ENCODE measurements at places on chromosomes 1 and 21. TPM values are rescaled to one million over a fixed set of nuclear protein-coding genes. Genes with fewer than 3 reads are reported as not detected.

- DNase-seq, result no peak
Measured at GRCh38 chr1:213683529-213683928, 304.2 kb upstream of the PROX1 start.

DNA sequence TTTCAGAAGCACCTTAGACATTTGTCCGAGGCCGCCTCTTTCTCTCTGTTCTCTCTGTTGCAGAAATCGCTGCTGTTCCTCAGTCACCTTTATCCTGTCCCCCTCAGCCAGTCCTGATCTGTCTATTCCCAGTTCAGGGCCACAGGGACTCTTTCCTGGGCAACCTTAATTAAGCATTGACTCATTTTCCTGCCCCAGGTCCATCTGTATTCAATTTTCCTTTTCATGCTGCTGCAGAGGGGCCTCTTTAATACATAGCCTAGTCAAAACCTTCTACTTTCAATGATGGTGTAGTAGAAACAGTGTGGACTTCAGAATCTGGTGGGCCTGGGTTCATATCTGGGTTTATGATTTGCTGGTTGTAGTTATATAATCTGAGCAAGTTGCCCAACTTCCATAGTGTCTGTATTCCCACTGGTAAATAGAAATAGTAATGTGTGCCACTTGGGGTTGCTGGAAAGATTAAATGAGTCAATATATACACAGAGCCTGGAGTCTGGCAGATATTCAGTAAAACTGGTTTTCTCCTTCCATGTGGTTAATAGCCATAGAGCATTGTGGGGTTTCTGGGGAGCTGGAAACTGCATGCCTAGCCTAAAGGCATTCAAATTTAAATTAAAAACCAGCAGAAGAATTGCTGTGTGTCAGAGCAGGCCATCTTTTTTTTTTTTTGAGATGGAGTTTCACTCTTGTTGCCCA is 4.5 kb downstream of the TRAF5 start:
- DNase-seq, result peak; percentile 65

DNA sequence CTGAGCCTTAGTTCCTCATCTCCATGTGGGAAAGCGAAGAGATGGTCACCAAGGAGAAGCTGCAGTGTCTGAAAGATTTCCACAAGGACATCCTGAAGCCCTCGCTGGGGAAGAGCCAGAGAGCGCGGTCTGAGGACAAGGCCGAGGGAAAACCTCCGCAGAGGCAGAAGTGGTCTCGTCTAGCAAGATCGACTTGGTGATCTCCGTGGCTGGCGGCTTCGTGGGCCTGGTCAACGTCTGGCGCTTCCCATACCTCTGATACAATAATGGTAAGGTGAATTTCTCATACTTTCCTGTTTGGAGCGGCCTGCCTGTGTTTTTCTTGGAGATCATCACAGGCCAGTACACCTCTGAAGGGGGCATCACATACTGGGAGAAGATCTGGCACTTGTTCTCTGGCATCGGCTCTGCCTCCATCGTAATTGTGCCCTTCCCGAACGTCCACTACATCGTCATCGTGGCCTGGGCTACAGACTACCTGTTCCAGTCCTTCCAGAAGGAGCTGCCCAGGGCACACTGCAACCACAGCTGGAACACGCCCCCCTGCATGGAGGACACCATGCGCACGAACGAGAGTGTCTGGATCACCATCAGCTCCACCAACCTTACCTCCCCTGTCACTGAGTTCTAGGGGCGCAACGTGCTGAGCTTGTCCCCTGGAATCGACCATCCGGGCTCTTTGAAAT is 841.1 kb upstream of the TMPRSS15 start:
- DNase-seq, result no peak

DNA sequence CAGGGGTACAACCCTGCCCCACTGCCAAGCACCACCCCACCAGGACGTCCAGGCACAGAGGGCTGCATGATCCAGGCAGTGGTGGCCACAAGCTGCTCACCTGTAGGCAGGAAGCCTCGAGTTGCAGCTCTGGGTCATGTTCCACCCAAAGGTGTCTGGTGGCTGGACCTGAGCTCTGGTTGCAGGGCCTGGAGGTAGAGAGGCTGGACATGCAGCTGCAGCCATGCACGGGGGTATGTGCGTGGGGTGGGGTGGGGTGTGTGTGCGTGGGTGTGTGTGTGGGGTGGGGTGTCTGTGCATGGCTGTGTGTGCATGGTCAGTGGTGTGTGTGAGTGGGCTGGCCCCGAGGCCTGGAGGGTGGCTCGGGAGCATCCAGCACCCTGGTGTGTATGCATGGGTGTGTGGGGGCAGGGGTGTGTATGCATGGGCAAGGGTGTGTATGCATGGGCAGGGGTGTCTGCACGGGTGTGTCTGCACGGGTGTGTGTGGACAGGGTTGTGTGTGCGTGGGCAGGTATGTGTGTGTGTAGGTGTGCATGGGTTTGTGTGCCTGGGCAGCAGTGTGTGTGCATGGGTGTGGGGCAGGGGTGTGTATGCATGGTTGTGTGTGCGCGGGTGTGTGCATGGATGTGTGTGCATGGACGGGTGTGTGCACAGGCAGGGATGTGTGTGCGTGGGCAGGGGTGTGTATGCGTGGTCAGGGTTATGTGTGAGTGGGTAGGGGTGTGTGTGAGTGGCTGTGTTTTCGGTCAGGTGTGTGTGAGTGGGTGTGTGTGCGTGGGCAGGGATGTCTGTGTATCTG is 15.6 kb downstream of the ARHGEF16 start:
- no peak for DNase-seq

The LYPD8 gene
- polyA plus RNA-seq, result not detected

DNA sequence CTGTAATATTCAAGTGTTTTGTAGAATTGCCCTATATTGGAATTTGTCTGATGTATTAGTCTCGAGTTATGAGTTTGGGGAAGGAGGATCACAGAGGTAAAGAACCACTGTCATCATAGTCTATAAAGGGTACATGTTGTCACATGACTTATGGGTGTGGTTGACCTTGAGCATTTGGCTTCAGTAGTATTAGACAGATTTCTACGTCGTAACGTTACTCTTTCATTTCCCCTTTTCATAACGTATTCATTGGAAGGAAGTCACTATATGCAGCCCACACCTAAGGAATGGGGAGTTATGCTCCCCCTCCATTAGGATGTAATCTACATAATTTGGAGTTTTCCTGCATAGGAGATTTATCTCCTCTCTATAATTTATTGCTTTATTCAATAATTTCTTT is 110.1 kb upstream of the VAV3 start:
- DNase-seq, result no peak

The LAMC2 gene
- polyA plus RNA-seq, result 1,668 TPM

DNA sequence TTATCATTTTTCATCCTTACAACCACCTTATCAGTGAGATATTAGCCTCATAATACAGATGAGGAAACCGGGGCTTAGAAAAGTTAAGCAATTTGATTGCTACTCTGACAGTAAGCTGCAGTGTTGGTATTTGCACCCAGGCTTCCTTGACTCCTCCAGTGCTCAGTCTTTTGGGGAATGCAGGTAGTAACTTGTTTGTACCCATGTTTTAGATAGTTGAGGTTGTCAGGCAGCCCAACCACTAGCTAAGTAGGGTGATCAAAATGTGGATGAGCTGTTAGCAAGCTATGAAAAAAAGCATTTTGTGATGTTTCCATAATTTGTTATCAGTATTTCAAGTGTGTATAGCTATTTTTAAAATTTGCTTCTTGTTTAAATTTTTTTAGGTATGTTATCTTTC is 80.8 kb downstream of the SASS6 start:
- DNase-seq, result peak; percentile 79

- DNase-seq, result no peak
Measured at GRCh38 chr1:69643266-69643665, 75.5 kb downstream of the LRRC7 start.

DNA sequence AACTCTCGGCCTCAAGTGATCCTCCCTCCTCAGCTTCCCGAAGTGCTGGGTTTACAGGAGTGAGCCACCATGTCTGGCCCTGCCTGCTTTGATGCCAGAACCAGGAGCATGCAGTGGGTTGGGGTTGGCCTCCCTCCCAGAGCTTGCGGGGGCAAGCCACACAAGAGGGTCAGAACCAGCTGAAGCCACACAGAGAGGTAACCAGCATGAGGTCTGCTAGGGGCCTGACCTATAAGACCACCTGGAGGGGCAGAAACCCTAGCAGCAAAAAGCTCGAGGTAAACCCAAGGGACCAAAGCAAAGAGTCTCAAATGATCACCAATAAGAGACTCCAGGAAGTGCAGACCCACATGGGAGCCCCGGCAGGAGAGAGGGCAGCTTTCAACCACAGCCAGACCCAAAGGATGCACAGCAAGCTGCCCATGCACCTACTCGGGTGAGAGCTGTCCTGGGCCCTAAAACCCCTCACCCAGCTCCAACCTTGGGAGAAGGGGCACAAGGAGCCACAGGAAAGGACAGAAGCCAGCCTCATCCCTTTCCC is 81.2 kb downstream of the TOMM20 start:
- no peak for DNase-seq

GRCh38 chr1:25209516-25209915 is 22.8 kb downstream of the SYF2 start:
- no peak for DNase-seq

- no peak for DNase-seq
Measured at GRCh38 chr1:223234170-223234514, 91.1 kb upstream of the TLR5 start.

The NEXN gene
- 1.3 TPM for polyA plus RNA-seq

The CD1B gene
- polyA plus RNA-seq, result not detected

The SYPL2 gene
- 0.02 TPM for polyA plus RNA-seq

GRCh38 chr1:220300442-220301121 is 28.3 kb upstream of the RAB3GAP2 start:
- peak; percentile 76 for DNase-seq

The KIF2C gene
- 38.0 TPM for polyA plus RNA-seq

- DNase-seq, result no peak
Measured at GRCh38 chr1:57309630-57310029, 114.2 kb downstream of the DAB1 start.

The RYR2 gene
- polyA plus RNA-seq, result 0.23 TPM

The AMY1A gene
- not detected for polyA plus RNA-seq

GRCh38 chr1:182051938-182052337 is 9.6 kb downstream of the ZNF648 start:
- peak; percentile 14 for DNase-seq

The FNDC10 gene
- 6.0 TPM for polyA plus RNA-seq

Data from mammary epithelial cell (primary cell).